ENCODE measurements at places on chromosomes 16 and 17. TPM values are rescaled to one million over a fixed set of nuclear protein-coding genes. Genes with fewer than 3 reads are reported as not detected.

The RHOT2 gene
- total RNA-seq: 158 TPM

DNA sequence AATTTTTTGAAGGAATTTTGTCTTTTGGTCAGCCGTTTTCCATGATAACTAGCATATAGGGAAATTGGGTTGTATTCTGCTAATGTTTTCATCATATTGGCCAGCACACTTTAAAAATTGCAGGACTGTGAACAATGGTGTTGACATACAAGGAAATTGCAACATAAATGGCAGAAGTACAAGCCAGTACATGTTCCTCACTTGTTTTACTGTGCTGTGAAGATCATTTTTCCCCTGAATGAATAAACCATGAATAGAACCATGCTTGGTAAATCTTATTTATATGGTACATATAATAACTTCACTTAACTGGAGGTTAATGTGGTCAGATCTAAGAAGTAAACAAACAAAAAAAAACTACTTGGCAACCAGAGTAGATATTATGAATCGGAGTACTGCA lies 22.8 kb downstream of the OMG start:
- peaks cover 4% of the 10 kb centered on the region for H3K4me1 ChIP-seq
- H3K36me3 ChIP-seq: peaks cover 13% of the 10 kb centered on the region
- H3K27ac ChIP-seq: no peak overlapping the region
- no peaks in the 10 kb centered on the region for H3K27me3 ChIP-seq
- H3K4me3 ChIP-seq: no peak overlapping the region

GRCh38 chr17:58306131-58306951 lies 22.3 kb downstream of the TSPOAP1 start:
- no peaks in the 10 kb centered on the region for H3K27me3 ChIP-seq
- no peaks in the 10 kb centered on the region for H3K4me1 ChIP-seq
- no peak for DNase-seq
- H3K36me3 ChIP-seq: peaks cover 20% of the 10 kb centered on the region
- H3K4me3 ChIP-seq: no peak overlapping the region

DNA sequence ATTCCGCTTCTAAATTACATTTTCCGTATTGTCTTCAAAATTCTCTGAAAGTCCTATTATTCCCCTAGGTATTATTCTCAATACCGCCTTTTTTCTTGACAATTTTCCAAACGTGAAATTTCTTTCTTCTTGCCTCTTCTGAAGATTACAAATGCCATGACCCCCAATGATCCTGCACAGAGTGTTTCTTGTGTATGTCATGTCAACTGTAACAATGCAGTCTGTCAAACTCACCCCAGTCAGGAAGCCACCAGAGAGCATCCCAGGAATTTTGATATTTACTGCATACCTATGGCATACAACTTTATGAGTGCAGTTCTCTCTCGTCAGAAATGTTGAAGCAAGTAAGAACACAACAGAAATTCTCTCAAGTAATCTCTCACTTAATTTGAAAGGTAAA lies 847.3 kb upstream of the CDH8 start:
- DNase-seq: no peak
- no peak overlapping the region for H3K4me3 ChIP-seq
- H3K27me3 ChIP-seq: no peaks in the 10 kb centered on the region
- no peaks in the 10 kb centered on the region for H3K36me3 ChIP-seq
- H3K27ac ChIP-seq: no peak overlapping the region

The CDRT15 gene
- not detected for total RNA-seq

GRCh38 chr16:88702371-88703210 lies 3.6 kb downstream of the RNF166 start:
- H3K4me1 ChIP-seq: peaks cover 56% of the 10 kb centered on the region
- no peak for DNase-seq
- H3K36me3 ChIP-seq: peaks cover 29% of the 10 kb centered on the region
- no peaks in the 10 kb centered on the region for H3K27me3 ChIP-seq
